ENCODE measurements at places on chromosomes 3 and 15.

DNA sequence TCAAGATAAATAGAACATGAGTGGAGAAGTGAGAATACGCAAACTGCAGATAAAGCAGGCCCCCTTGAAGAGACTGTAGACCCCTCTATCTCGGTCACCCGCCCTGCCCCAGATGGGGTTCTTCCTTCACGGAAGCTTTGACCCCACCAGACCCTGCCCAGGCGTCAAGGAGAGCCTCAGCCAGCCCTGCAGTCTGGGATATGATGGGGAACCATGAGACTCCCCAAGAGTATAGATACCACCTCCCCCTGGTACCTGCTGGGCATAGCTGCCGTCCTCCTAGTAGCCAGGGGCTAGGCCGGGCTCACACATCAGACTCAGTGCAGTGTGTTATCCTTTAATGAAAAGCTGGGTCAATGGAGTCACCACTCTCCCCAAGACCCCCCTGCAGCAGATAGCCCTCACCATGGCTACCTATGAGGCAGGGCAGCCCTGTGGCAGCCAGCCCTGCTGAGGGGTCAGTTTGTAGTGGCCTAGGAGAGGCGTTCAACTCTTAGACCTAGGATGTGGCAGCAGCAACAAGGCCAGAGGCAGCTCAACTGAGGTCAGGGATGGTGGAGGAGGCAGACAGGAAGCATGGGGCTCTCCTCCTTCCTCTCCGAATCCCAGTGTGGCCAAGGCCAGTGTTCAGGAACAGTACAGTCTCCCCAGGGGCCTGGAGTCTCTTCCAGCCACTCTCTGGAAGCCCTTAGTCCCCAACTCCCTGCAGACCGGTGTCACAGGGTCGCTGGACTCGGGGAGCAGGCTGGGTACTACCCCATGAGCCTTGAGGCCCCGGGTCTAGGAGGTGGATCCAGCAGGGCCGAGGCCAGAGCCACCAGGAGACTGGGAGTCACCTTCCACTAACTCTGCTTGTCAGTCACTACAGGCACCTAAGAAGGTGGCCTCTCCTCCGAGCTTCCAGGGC lies 26.1 kb downstream of the PLXNB1 start:
- no peak for DNase-seq

DNA sequence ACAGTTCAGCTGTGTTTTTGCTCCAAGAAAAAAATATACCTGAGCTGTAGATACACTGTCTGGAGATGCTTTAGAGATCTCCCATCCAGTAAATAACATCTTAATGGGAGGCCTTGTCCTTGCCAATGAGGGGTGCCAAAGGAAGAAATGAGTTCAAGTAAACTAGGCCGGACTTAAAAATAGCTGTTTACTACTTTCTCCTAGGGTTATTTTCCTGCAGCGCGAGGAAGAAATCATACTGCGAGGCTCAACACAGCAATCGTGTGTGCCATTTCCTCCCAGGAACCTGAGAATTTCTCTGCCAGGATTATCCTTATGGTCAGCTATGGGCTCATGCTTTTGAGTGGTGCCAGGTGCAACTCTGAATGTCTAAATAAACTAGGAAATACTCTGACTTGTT lies 71.9 kb downstream of the CMTM8 start:
- no peak for DNase-seq

DNA sequence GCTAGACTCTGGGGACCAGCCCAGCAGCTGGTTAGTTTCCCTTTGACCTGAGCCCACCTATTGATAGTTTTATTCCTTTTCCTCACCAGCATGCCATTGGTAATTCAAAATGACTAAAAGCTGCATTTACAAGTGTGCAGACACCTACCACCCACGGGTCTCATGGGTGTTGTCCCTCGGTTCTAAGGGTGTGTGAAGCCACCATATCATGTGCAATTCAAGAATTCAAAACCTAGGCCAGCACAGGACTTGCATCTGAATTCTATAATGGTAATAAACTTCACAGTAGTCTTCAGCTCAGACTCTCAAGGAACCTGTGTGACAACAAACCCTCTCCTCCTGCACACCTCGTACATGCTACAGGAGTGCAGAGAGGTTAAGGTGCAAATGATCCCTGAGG lies 55.3 kb downstream of the NTRK3 start:
- no peak for DNase-seq

GRCh38 chr15:40428185-40428584 lies 12.6 kb upstream of the BAHD1 start:
- DNase-seq, result no peak

GRCh38 chr15:76065245-76065644 lies 5.5 kb downstream of the TMEM266 start:
- DNase-seq, result no peak

DNA sequence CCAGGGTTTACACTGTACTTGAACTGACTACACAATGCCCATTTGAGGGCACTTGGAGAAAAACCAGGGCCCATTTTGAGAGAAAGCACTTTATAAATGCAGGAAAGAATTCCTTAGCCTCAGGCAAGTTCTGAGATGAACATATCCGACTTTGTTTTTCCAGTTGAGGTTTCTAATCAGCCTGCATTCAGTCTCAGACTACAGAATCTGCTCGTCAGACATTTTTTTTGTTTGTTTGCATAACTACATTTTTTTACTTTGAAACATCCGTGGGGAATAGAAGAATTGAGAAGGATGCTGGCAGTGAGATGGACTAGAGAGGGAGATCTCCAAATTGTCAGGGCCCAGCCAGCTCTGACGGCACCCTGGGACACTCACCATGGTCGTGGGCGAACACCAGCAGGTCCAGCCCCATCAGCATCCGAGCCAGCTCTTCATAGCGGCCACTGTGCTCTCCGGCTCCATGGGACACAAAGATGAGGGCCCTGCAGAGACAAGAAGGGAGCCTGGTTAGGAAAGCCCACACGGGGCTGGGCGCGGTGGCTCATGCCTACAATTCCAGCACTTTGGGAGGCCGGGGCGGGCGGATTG lies 40.8 kb downstream of the MGLL start:
- no peak for DNase-seq

GRCh38 chr15:39345176-39345575 lies 235.7 kb upstream of the THBS1 start:
- DNase-seq, result no peak

DNA sequence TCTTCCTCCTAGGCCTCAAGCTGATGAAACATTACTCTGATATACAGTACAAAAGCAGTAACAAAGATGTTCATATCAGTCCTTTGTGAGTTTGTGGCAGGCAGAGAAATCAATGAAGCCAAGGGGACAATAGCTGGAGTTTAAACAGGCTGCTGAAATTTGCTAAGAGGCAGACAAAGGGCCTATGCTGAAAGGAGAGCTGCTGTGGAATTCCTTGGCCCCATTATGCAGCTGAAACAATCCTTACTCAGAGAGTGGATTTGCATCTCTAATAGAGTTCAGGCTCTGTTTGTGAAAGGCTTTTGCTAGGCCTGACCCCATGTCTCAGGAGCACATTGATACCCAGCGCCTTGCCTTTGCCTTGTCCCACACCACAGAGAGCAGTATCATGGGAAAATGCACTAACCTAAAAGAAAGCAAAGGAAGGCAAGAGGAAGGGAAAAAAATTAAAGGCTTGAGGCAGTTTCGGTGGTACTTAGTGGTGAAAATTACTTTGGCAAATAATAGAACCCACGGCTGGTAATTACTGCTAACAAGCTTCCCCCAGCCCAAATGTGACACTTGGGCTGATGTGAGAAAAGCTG lies 195.0 kb upstream of the EPHA3 start:
- no peak for DNase-seq
